ENCODE measurements at places on chromosomes 1 and 21.

- DNase-seq = no peak
Observed at GRCh38 chr1:217331698-217332097, 299.2 kb downstream of the GPATCH2 start.

DNA sequence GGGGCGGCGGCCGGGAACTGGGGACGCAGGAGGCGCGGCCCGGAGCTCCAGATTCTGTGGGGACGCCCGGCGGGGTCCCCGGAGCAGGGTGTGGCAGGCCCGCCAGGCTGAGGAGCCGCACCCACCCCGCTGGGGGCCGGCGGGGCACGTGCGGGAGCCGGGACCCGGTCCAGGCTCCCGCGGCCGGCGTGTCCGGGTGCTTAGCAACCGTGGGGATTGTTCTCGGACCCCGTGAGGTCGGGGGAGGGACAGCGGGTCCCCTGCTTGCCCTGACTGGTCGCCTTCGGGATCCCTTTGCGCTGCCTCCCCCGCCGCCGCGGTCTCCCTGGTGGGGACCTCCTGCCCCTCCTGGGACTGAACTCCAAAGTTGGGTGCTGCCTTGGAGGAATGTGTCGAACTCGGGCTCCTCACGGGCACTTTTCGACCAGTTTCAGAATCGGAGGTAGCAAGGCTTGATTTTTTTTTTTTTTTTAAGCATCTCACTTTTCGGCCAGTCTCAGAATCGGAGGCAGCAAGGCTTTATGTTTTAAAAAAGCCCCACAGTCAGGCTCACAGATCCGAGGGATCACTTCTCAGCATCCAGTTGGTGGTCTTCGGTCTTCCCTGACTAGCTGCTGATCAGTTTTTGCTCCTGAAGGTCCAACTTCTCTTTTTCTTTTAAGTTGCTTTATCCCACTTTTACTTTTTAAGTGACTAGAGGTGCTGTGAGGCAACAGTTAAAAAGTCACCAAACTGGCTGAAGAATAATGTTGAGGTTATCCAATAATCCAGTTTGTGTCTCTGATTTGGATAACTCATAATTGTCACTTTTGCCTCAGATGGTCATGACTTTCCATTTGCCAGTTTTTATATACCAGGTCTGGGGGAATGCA, 648 bp downstream of the FAM76A start:
- DNase-seq = peak; percentile 59

DNA sequence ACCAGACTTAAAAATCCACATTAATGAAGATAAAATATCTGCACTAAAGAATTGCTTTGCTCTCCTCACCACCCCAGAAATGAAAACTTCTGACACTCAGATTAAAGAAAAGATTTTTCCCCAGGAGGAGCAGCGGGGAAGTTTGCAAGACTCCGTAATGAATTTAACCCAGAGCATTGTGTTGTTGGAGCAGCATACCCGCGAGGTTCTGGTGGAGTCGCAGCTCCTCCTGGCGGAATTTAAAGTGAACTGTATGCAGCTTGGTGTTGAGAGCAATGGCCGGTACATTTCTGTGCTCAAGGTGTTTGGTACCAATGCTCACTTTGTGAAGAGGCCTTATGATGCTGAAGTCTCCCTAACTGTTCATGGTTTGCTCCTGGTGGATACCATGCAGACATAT, 46.4 kb downstream of the VPS13D start:
- peak; percentile 42 for DNase-seq

DNA sequence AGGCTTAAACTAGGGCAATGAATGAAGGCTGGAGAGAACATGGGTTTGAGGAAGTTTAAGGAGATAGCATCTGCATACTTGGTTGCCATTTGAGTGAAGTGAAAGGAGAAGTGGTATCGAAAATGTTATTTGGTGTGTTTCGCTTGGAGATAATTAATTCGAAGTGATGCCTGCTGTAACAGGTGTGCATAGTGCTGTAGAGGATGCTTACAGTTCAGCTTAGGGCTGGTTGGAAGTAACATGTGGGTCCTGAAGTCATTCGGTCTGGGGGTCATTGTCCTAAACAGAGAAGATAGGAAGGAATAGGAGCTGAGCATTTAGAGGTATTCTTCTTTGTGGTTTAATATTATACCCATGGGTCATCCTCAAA, 301 bp upstream of the NUDT17 start:
- DNase-seq = no peak

DNA sequence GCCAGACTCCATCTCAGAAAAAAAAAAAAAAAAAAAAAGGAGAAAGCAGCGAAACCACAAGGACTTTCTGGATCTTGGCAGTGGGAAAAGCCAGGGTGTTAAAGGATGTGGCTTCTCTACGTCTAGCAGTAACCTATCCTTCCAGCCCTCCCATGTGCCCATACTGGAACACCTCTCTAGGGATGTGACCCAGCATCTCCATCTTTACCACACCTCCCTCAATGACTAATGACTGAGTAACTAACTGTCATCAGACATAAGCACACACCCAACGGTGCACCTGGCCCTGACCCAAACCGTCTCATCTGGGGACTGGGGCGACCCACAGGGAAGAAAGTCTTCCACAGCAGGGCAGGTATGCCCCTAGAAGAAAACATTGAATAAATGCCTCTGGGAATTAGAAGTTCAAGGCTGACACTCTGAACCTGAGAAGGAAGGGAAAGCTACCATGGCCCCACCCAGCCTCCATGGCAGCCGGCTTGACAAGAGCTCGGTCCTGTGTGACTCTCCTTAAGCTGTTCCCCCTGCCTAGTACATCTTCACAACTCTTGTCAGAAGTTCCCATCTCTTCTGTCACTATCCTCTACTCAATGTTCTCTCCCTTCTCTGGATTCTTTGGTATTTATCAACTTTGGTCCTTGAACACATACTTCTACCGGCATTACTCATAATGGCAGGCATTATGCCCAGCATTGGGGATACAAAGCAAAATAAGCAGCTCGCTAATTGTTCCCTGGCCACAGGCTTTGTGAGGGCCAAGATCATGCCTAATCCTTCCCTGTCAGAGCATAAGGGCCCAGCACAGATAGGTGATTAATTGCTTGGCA, 14.8 kb upstream of the PAQR6 start:
- peak; percentile 93 for DNase-seq

GRCh38 chr1:228754646-228755268, 19.5 kb downstream of the RHOU start:
- no peak for DNase-seq
